Right cardiac atrium (tissue), 5 donors: ENCODE measurements at places on chromosomes 5 and 9. TPM values are rescaled to one million over a fixed set of nuclear protein-coding genes. Genes with fewer than 3 reads are reported as not detected.

DNA sequence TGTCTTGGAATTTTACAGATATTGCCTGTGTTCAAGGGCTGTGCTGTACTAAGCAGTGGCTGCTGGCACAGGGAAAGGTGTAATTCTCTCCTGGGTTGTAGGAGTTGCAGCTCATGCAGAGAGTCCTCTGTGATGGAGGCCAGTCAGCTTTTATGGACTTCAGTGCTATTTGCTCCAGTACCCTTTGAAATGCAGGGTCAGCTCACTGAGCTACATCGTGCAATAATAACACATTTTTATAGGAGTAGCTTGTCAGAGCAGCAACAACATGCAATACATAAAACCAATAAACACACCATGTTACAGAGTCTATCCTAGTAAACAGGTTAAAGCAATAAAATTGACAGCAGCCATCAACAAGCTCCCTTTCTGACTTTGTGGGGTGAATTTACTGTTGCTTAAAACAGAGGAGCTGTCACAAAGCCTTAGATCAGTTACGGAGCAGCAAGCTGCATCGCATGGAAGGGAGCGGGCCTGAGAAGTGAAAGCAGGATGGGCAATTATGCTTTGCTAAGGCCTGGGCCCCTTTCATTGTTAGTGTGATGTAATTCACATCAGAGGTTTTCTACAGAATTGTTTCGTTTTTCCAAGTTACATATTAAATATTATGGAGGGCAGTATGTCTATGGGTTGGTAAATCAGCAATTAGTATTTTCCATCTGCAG, 16.8 kb downstream of the CD180 start:
- no peak for DNase-seq

The RASGRF2 gene
- 5.0 TPM for total RNA-seq

DNA sequence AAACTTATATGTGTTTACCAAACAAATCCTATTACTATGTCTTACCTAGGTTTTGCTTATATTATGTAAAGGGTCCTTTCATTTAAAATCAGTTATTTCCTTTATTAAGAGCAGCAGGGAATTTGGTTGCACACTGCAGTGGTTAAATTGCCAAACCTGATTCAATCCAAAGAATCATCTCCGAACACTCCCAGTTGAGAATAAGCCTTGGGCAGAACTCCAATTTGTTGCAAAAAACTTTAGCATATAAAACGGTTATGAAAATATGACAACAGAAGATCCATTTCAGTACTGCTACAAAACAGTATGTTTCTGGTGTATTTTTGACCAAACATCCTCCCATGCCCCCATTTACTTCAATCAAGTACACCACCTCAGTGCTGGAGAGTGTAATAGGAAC, 587.0 kb upstream of the GRAMD2B start:
- no peak for DNase-seq

DNA sequence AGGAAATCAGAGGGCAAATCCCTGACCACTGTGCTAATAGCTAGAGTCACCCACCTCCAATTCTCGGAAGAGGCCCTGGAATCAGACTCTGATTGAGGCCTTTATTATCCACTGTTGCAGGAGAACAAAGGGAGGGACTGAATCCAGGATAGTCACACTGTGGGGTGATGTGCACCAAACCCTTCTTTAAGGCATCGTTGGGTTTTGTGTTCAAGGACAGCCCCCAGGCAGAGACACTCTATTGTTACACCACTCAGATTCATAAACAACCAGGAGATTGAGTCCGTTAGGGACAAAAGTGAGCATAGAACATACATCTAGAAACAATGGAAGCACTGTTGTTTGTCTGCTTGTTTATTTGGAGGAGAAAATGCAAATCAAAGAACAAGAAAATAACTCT, 124.6 kb upstream of the TBCA start:
- no peak for DNase-seq

DNA sequence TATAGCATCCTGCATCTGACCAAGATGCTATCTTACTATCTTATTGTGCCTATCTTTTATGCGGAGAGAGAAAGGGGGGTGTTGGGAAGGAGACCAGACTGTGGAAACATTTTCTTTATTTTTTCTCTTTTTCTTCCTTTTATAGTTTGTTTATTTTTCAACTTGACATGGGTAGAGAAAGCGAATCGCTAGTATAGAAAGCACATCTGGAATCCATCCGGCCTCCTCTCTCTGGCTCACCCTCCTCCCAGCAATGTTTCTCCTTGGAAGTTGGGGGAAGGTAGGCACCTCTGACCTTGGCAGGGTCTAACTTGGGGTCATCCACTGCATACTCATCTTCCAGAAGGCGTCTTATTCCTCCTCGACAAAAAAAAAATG, 3.9 kb downstream of the S1PR3 start:
- DNase-seq = no peak

GRCh38 chr5:14396737-14397136, 184.9 kb upstream of the OTULINL start:
- DNase-seq = no peak

GRCh38 chr9:136372561-136373299, 739 bp downstream of the CARD9 start:
- peak; percentile 90 for DNase-seq

DNA sequence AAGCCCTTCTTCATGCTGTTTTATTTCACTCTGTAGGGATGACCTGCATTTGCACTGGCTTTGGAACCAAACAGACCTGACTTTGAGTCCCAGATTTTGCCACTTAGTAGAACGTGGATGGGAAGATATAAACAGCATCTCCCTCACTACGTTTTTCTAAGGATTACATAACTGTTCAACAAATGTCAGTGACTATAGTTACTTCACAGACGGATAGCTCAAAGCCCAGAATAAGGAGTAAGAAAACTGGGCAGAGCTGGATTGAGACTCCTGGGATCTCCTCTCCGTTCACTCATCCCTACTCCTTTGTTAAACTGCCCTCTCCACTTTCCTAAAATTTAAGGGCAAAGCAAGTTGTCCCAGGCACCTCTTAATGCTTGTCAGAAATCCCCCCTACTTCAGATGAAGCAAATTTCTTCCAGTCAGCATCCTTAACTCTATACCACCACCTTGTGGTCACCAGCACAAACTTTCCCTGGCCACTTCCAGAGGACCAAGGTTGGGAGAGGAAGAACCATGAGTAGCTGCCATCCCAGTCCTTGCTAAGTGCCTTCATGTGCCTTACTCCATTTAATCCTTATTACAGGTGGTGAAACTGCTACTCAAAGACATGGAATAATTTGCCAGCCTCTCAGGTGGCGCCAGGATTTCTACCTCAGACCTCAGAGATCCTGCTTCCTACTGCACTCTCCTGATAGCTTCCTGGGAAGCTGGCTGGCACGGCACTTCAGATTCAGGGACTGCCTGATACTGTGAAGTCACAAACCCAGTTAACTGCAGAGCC, 38.4 kb downstream of the EGR1 start:
- DNase-seq = no peak

The STKLD1 gene
- 1.0 TPM for total RNA-seq

- no peak for DNase-seq
Measured at GRCh38 chr5:56264417-56265025, 31.4 kb upstream of the ANKRD55 start.

- DNase-seq = no peak
Measured at GRCh38 chr5:15440434-15440833, 59.5 kb upstream of the FBXL7 start.

GRCh38 chr5:148454576-148454975, 70.8 kb downstream of the FBXO38 start:
- peak; percentile 57 for DNase-seq

GRCh38 chr5:758698-759053, 25.9 kb downstream of the ZDHHC11B start:
- DNase-seq = no peak

DNA sequence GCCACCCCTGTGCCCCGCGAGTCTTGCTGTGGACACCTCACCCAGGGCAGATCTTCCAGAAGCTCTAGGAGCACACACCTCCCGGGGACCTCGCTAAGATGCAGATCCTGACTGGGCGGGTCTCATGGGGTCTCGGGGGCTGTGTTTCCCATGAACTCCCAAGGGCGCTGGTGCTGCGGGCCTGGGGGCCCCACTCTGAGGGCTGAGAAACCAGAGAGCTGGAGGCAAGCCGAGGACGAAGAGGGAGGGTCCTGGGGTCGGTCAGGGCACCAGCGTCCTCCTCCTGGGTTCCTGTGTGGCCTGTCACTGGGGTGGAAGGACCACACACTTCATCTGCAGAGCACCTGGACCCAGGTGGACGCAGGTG, 30.2 kb downstream of the SLC6A3 start:
- DNase-seq = no peak

GRCh38 chr9:89453452-89453851, 44.5 kb downstream of the SEMA4D start:
- DNase-seq = no peak

The LAMC3 gene
- 1.4 TPM for total RNA-seq
